ENCODE measurements at places on chromosomes 1 and 21.

- DNase-seq: no peak
Measured at GRCh38 chr1:37051346-37051745, 17.0 kb upstream of the GRIK3 start.

GRCh38 chr1:146036241-146036964, 14.9 kb upstream of the HJV start:
- DNase-seq: no peak

GRCh38 chr1:39902460-39902807, 717 bp upstream of the MYCL start:
- DNase-seq: no peak

- no peak for DNase-seq
Measured at GRCh38 chr1:67133177-67133576, 1.6 kb downstream of the C1orf141 start.

DNA sequence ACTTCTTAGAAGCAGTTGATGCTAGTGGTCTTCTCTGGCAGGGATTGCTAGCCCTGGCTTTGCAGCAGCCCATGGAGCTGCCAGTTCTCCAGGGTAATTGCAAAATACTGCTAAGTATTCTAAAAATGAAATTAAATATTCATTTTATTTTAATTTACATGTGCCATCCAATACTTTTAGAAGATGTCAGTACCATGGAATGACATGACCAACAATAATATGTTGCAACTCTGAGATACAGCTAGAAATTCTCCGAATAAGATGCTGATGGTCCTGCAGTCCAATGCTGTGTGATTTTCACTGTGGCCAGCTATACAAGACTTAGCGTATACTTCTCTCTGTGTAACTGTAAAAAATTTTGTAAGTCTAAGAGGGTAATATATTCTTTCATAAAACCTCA, 20.0 kb upstream of the WARS2 start:
- DNase-seq: peak; percentile 41

DNA sequence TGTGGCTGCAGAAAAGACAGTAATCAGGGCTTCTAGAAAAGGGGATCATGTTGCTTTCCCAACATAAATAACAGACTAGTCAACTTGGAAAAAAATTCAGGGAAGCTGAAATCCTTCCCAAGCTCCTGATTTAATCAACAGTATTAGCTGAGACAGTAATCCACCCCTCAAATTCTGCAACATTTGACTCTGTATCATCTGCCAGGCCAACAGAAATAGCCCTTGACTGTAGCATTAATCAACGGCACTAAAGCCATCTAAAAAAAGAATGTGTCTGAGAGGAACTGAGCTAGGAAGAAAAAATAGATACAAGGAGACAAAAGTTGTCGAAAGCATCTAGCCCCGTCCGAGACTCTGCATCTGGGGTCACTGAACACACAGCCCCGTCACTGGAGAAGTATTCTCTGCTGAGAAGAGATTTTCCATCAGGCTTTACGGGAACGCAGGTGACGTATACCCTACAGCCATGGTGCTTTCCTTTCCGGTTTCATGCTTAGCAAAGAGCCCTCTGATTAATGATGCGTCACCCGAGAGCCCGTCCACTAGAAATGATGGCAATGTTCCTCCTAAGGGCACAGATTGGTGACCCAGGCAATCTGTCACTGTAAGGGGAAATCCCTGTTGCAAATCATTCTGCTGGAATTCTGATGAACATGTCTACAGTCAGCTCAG, 42.1 kb upstream of the TP53BP2 start:
- peak; percentile 95 for DNase-seq

DNA sequence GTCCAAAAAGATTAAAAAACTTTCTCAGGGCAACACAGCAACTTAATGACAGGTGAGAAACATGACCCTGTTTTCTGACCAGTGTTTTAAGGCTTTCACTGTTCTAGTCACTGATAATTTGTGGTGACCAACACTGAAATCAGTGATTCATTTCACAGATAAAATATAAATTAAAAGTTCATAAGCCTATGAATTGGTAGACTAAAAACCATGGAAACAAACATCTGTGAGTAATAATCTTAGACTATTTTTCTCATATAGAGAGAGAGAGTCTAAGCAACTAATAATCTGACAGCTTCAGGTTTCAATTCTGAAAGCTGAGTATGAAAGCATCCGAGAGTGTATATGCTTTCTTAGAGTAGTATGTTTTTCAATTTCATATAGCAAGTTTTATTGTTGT, 536.9 kb downstream of the ADGRL2 start:
- no peak for DNase-seq

- DNase-seq: no peak
Measured at GRCh38 chr1:209648346-209648745, 3.9 kb downstream of the LAMB3 start.

- peak; percentile 29 for DNase-seq
Measured at GRCh38 chr1:189654906-189655305, 822.8 kb downstream of the BRINP3 start.

- DNase-seq: no peak
Measured at GRCh38 chr1:7560128-7560527, 211.0 kb upstream of the VAMP3 start.

DNA sequence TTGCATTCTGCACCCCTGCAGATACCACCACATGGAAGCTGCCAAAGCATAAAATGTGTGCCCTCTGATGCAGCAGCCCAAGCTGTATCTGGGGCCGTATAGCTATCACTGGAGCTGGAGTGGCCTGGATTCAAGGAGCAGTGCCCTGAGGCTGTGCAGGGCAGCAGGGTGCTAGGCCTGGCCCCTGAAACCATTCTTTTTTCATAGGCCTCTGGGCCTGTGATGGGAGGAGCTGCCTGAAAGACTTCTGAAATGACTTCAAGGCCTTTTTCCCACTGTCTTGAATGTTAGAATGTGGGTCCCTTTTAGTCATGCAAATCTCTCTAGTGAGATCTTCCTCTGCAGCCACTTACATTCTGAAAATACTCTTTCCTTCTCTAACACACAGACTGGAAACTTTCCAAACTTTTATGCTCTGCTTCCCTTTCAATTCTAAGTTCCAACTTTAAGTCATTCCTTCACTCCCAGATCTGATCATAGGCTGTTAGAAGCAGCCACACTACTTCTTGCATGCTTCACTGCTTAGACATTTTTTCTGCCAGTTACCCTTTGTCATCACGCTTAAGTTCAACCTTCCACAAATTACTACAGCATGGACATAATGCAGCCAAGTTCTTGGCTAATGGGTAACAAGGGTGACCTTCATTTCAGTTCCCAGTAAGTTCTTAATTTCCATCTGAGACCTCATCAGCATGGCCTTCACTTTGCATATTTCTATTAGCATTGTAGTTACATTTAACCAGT, 42.4 kb downstream of the DRAM2 start:
- no peak for DNase-seq

- no peak for DNase-seq
Measured at GRCh38 chr1:27572019-27572678, 31.8 kb downstream of the AHDC1 start.

DNA sequence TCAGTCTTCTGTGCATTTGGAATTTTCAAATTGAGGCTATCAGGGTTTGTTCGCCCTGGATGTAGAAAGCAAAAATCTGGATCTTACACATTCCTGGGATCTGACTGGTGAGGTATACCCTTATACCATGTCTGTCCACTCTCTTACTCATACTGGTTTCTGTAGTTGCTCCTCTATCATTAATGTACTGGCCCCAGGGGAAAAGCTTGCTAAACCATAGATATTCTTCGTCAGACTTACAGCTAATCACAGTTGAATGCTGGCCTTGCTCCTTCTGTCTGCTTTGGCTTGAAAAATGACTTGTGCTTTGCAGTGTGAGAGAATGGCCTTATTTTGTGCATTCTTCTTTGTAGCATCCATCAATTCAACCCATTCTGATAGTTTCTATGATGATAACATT, 30.5 kb downstream of the TBCE start:
- DNase-seq: peak; percentile 96

DNA sequence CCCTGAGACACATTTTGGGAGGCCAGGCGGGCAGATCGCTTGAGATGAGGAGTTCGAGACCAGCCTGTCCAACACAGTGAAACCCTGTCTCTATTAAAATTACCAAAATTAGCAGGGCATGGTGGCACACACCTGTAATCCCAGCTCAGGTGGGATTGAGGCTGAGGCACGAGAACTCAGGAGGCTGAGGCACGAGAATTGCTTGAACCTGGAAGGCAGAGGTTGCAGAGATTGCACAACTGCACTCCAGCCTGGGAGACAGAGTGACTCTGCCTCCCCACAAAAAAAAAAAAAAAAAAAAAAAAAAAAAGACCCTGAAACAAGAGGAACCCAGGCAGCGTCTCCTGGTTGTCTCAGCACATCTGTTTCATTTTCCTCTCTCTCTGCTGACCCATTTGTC, 24.2 kb downstream of the PGM1 start:
- no peak for DNase-seq

GRCh38 chr1:166470441-166470840, 303.6 kb upstream of the FAM78B start:
- no peak for DNase-seq

- DNase-seq: no peak
Measured at GRCh38 chr1:202679406-202680177, 30.7 kb downstream of the SYT2 start.

GRCh38 chr1:89847191-89847729, 26.4 kb downstream of the LRRC8D start:
- DNase-seq: no peak

DNA sequence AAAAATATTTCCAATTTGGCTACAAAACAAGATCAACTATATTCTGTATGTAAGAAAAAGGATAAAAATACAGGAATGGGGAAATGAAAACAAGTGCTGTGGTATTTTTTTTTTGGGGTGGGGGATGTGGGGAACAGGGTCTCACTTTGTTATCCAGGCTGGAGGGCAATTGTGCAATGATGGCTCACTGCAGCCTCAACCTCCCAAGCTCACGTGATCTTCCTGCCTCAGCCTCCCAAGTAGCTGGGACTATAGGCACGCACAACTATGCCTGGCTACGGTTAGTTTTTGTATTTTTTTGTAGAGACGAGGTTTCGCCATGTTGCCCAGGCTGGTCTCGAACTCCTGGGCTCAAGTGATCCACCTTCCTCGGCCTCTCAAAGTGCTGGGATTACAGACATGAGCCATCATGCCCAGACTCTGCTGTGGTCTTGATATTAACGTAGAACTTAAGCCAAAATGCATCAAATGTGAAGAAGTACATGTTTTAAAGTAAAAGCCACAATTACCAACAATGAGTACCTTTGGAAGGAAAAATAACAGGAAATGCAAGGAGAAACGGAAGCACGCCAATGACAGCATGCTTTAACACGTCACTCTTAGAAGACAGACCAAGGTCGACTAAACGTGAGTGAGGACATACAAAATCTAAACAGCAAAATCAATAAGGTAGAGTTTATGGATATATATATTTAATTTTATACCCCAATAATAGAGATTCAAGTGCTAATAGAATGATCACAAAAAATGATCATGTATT, 8.8 kb upstream of the ABCB10 start:
- no peak for DNase-seq

DNA sequence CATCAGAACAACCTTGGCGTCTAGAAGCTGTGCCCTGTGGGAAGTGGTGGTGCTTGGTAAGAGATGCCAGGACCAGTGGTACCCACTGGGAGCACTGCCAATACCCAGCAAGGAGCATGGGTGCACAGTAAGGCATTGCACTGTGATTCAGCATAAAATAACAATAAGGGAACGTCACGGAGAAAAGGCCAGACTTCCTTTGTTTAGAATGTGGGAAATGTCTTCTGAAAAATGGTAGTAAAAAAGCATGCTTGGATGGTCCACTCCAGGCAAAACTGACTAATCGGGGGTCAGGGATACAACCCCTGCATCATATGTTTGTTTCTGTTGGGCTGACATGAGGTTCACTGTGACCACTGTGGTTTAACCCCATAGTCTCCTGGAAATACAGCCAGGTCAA, 14.7 kb downstream of the METTL18 start:
- DNase-seq: peak; percentile 64

GRCh38 chr1:60598041-60598910, 484.1 kb upstream of the NFIA start:
- DNase-seq: peak; percentile 8

- DNase-seq: peak; percentile 46
Measured at GRCh38 chr1:221161571-221162041, 282.4 kb downstream of the HLX start.

DNA sequence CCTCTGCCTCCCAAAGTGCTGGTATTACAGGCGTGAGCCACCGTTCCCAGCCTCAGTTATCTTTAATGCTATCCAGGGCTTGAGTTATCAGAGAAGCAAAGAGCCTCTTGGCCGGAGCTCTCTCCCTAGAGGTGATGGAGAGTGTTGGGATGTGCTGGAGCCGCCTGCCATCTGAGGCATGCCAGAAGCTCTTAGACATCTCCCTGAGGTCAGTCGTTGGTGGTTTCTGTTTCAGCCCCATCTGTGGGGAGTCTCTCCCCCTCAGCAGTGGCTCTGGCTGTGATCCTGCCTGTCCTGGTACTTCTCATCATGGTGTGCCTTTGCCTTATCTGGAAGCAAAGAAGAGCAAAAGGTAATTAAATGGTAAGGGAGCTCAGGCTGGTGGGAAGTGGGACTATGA, 11.6 kb upstream of the ZNF691 start:
- DNase-seq: no peak

GRCh38 chr1:162568802-162569201, 7.3 kb downstream of the UAP1 start:
- DNase-seq: no peak

- DNase-seq: peak; percentile 57
Measured at GRCh38 chr1:224922404-224923164, 6.9 kb upstream of the DNAH14 start.

- peak; percentile 89 for DNase-seq
Measured at GRCh38 chr1:36248250-36248894, 24.1 kb downstream of the THRAP3 start.

- DNase-seq: peak; percentile 10
Measured at GRCh38 chr21:26165331-26165730, 5.2 kb downstream of the APP start.

- peak; percentile 31 for DNase-seq
Measured at GRCh38 chr1:162626761-162627160, 5.5 kb upstream of the DDR2 start.

DNA sequence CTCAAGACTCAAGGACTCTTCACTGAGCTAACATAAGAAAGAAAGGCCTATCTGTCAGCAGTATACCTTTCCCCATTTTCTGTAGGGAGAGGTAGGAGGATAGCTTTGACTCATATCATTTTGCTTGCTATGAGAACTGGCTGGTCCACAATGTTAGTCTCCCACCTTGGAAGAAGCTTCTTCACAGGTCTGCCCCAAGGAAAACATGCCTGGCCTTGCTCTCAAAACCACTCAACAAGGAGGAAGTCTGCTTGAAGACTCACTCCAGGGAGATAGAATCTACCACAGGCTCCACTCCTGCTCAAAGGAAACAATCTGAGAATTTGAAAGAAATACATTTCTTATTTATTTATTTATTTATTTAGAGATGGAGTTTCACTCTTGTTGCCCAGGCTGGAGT, 29.5 kb upstream of the LAMC1 start:
- DNase-seq: no peak

- DNase-seq: no peak
Measured at GRCh38 chr1:2606881-2607621, 20.5 kb downstream of the PRXL2B start.

- DNase-seq: no peak
Measured at GRCh38 chr1:64745986-64746940, 1.4 kb downstream of the RAVER2 start.

GRCh38 chr1:164618202-164618564, 59.2 kb downstream of the PBX1 start:
- no peak for DNase-seq

Data from fibroblast of the aortic adventitia (primary cell).